ENCODE measurements at places on chromosomes 1 and 21.
A peak's percentile ranks its signal among the peaks of the same experiment; 100 is the strongest.

DNA sequence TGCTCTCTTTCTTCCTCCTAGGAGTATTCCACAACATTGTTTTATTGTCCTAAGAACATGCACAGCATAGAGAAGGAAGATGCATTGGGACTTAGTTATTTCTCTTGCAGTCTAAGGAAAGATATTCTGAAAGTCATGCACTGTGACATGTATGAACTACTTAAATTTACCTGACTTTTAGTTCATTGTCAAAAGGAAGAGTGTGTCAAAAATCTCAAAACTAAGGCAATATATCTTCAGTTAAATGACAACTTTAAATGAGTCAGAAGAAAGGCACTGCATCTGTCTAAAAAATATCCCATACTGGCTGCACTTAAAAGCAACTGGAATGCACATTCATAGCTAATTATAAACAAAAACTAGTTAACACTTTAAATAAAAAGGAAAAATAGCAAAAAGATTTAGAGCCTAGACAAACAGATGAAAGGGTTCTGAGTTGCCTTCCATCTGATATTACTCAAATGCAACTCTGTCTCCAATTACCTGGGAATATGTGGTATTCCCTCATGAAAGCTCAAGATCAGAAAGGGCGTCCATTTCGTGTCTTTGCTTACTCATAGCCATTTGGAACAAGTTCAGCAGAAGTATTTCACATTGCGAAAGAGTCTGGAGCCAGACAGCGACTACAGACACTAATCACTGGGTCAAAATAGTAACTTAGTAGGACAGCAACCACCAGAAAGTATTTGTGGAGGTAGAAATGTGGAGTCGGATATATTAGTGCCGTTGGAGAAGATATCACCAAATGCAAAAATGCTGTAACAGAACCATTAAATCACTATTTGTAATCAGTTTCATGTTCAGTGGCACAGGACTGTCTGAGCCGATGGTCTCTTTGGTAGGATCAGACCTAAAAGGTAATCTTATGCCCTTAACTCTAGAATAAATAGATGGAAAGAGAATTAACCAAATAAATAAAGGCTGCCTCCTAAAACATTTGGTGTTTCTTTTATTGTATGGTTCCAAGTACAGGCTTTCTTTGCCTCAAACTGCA, 225.7 kb downstream of the GREM2 start:
- DNase-seq = no peak

- no peak for DNase-seq
These were observed 7.5 kb downstream of the DDR2 start for GRCh38 chr1:162639718-162640117.

GRCh38 chr1:114335273-114335672, 175.7 kb downstream of the TRIM33 start:
- DNase-seq = no peak

- no peak for DNase-seq
These were observed 364 bp downstream of the GOLPH3L start for GRCh38 chr1:150696590-150696989.

- no peak for DNase-seq
These were observed 14.6 kb downstream of the PIGP start for GRCh38 chr21:37058261-37058660.

DNA sequence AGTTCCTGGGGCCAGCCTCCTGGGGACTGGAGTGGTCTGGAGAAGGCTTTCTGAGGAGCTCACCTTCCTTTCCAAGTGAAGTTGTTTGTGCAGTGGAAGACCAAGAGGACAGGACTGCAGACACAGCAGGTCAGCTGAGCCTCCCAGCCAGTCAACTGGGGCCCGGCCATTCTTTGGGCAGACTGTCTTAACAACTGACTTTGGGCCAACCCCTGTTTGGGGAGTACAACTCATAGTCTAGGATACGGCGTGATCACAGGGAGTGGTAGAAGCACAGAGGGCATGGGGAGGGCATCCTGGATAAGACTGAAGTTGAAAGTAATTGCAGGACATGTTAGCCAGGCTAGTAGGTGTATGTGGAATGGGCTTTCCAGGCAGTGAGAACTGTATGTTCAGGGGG, 50.3 kb downstream of the PGM1 start:
- DNase-seq = no peak

DNA sequence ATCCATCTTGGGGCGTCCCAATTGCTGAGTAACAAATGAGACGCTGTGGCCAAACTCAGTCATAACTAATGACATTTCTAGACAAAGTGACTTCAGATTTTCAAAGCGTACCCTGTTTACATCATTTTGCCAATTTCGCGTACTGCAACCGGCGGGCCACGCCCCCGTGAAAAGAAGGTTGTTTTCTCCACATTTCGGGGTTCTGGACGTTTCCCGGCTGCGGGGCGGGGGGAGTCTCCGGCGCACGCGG, 282 bp upstream of the SOD1 start:
- DNase-seq = no peak

DNA sequence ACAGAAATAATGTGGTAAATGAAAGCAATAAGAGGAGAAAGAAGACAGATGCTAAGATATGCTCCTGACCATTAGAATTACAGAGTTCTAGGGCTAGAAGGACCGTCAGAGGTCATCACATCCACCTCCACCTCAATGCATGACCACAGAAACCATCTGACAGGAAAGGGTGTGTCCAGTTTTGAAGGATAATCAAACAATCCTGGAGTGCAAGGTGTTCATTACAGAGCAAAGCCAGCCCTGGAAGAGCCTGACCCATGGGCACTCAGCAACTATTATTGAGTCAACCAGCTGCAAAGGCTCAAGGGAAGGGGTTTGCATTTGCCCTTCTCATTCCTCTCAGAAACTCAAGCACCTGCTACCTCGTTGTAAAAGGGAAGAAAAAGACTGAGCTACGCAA, 46.4 kb downstream of the TOR1AIP2 start:
- no peak for DNase-seq

DNA sequence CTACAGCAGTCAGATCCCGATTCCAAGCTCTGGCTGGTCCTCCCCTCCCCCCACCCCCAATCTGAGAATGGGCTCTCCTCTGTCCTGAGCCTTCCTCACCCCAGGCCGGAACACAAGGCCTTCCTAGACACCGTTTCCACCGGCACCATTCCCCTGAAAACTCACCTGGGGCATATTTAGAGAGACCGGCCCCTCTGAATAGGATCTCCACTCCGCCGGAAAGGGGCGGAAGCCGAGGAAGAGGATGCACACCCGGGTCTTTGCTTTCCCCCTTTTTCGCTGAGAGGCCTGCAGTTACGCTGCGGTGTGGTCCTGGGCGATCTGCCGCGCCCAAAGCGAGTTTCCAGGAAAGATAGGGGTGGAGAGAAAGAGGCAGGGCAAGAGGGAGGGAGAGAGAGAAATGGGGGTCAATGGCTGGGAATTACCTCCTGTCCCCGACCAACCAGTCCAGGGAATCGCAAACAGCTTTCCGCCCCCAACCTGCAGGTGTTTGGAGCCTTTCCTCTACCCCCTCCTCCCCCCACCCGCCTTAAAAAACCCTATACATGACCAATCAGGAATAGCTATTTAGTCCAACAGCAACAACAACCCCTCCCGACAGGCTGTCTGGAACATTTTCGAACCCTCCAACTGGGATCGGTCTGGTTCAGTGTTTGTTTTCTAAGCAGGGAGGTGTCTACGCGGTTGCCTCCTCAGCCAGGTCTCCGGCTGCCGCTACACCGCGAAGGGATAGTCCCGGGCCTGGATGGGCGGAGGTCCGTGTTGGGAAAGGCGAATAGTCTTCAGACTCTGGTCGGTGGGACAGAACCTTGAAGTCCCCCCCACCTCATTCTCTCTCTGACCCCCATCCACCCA, 2.8 kb downstream of the TAL1 start:
- no peak for DNase-seq

GRCh38 chr1:43875331-43875730, 58.3 kb upstream of the ARTN start:
- DNase-seq = no peak

- no peak for DNase-seq
These were observed 30.6 kb upstream of the KIF21B start for GRCh38 chr1:201054091-201054543.

GRCh38 chr1:62746086-62746808, 37.7 kb upstream of the ATG4C start:
- DNase-seq = no peak

DNA sequence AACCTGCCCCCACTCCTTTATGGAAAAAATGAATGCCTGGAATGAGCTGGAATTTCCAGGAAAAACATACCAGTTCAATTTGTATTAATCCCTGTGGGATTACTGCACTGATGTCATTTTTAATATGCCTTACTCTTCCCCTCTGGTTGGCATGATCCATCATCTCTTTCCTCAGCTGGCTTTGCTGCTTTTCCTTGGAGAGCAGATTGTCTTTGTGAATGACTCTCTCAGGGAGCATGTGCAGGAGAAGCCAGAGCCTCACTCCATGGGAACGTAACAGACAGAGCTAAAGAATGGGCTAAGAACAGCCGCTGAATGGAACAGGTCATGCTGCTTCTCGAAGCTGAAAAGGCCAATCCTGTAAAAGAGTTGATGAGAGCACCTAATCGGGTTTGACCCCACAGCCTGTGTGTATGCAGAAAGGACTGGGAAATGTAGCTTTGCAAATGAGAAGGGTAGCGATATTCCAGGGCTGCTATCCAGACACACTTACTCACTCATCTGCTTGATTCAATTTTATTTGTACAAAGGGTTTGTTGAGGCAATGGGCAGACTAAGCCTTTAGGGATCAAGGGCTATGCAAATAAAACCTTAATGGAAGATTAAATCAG, 20.7 kb downstream of the PHC2 start:
- no peak for DNase-seq

DNA sequence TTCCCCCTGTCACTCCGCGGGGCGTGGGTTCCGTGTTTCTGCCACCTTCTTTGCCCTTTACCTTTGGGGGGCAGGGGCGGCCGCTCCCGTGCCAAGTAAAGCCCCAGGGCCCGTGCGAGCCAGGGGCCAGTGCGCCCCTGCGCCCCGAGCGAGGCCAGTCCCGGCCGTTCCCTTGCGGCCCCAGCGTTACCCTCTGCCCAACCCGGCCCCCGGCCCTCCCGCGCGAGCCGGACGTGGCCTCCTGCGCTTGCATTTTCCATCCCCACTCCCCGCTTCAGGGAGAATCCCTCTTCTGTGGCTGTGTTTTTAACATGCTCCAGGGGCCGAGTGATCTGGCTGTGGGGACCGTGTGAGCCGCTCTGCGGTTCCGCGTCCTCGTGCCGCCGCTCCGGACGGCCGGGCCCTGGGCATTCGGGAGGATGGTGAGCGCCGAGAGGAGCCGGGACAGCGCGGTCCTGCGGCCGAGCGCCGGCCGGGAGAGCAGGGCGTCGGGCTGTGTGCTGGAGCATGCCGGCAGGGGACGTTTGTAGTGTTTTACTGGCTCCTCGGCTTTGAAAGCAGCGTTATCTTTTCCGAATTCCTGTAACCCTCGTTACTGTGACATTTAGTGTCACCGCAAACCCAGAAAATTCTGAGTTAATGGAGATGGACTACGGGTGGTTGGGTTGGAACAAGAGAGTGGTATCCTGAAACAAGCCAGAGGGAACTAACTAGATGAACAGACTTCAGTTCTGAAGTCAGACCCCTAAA, 1.0 kb downstream of the GALNT2 start:
- peak; percentile 24 for DNase-seq

GRCh38 chr1:93171549-93172034, 8.6 kb downstream of the TMED5 start:
- DNase-seq = no peak

- no peak for DNase-seq
These were observed 6.9 kb upstream of the TTC34 start for GRCh38 chr1:2808386-2808705.
